ENCODE measurements at places on chromosomes 3 and 15.

DNA sequence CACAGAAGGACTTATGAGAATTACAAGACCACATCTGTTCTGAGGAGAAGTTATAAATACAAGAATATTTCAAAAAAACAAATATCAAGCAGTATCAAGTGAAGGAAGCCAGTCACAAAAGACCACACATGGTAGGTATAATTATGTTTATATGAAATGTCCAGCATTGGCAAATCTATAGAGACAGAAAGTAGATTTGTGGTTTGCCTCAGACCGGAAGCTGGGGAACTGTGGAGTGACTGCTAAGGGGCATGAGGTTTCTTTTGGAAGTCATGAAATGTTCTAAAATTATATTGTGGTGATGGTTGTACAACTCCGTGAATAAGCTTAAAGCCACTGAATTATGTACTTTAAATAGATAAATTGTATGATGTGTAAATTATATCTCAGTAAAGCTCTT is 136.9 kb downstream of the FRMD5 start:
- no peak for DNase-seq

DNA sequence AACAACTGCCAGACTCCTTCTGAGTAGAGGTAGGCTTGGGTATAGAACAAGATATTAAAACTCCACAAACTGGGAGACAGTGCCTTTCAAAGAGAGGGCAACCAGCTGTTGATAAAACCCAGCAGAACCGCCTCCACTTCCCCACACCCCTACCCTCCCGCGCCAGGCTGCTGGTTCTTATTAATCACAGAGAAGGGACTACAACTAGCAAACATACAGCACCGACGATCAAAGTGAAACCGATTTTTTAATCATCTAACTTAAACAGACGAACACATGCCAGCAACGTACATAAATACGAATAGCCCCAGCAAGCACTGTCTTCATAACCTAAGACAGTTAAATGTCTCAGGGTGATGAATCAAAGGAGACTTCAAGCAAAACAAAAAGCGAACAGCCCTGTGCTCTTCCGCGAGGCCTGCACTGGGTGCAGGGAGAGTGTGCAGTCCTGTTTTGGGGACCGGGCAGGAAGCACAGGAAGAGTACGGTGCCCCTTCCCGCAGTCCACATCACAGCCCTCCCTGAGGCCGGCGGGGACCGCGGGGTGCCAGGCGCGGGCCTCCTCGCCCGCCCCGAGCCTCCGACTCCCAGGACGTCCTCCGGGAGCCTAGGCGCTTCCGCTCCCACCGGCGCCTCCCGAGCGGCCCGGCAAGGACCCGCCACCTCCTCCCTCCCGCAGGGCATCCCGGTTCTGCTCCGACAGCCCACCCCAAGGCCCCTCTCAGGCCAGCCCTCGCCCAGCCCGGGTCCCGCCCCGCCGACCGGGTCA is 75.1 kb upstream of the VGLL4 start:
- no peak for DNase-seq

DNA sequence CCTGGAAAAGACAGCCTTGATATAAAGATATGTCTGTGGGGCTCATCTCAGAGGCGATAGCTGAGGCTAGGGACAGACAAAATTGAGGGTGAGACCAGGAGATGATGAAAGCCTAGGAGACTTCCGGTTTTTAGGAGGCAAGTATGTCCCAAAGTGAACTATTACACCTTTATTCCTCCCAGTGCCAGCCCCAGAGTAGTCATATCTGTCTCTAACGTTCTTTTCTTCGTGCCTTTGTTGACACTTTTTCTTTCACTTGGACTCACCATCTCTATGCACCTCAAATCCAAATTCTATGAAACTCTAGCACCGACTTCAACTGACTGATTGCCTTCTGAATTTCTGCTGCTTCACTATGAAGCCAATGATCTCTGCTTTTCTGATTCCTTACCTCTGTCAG is 93.8 kb upstream of the RASGRP1 start:
- no peak for DNase-seq

DNA sequence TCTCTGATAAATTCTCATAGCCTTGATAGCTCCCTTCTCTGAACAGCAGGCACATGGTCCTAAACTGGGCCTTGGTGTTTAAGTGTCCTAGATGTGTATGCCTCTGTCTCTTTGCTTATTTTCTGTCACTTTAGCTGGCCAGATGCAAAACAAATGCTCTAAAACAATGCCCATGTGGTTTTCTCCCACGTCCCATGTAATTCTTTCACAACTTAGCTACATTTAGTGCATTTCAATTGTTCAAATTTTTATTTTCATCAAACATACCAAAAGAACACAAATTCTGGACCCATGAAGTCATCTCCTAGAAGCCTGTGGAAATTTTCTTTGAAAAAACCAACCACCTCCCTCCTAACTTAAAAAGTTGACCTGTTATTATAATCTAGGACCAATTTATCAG is 491.3 kb upstream of the AGTR1 start:
- no peak for DNase-seq

- no peak for DNase-seq
Measured at GRCh38 chr3:181615666-181616065, 96.1 kb upstream of the SOX2 start.

DNA sequence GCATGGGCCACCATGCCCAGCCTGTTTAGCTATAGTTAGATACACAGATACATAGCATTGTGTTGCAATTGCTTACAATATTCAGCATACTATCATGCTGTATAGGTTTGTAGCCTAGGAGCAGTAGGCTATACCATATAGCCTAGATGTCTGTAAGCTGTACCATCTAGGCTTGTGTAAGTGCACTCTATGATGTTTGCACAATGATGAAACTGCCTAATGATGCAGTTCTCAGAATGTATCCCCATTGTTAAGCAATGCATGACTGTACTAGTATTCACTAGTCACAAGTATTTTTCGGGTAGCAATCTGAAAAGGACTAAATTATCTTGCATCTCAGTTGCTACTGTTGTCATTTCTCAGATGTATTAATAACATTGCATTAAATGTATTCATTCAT is 16.0 kb downstream of the PIGB start:
- no peak for DNase-seq

GRCh38 chr15:52546031-52546751 is 17.5 kb upstream of the MYO5A start:
- DNase-seq: no peak

GRCh38 chr15:54312528-54312927 is 334.3 kb downstream of the UNC13C start:
- no peak for DNase-seq

GRCh38 chr3:185527364-185527763 is 25.0 kb downstream of the LIPH start:
- no peak for DNase-seq

DNA sequence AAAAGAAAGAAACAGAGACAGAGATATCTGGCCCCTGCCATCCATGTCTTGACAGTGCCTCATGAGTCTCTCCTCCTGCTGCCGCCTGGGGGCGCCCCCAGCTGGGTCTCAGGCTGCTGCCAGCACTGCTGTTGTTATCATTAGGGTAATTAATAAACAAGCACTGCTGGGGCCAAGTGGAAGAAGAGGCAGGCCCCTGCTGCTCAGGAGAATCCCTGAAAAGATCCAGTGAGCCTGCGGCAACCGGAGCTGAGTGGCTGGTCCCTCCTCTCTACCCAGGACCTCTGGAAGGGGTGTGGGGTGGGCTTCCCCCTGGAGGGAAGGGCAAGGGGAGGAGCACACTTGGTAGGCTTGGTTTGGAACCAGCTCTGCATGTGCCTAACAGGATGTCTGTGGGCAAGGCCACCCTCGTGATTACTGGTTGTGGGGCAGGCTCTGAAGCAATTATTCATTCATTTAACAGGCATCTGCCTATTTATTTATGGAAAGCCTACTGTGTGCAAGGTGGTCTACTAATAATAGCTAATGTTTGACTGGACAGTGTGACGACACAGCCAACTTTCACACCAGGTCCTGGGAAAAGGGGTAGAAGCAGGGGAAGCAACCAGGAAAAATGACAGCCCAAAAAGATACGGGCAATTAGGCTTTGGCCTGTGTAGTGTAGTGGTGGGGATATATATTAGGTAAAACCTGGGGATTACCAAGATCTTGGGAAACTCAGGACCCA is 1.2 kb upstream of the TYRO3 start:
- DNase-seq: peak; percentile 69

- no peak for DNase-seq
Measured at GRCh38 chr15:40937762-40938535, 8.8 kb downstream of the DLL4 start.

DNA sequence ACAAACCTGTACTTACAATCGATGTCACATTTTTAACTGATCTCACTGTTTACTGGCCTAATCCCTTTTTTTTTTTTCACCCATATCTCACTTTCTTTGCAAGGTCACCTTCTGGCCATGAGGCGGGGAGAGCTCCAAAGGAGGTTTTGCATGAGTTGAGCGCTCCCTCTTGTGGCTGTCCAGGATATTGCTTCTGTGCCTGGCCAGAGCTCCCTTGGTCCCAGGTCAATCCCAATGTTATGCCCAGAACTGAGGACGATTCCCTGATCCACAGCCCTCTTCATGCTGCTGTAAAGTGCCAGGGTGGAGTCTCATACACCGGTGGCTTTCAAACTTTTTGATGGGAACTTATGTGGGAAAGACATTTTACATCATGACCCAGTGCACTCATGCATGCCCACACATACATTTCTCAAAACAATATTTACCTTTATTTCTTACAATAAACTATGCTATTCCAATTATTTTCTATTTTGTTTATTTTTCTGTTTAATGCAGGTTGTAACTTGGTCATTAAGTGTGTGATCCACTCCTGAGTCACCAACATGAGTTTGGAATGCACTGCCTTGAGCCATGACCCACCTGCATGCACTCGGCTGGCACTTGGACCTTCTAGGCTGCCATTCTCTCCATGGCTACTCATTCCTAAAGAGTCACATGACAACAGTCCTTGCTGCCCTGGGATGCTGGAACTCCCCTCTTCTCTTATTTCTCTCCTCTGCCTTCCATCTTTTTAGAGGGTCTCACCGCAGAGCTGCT is 9.6 kb upstream of the SST start:
- DNase-seq: peak; percentile 63

DNA sequence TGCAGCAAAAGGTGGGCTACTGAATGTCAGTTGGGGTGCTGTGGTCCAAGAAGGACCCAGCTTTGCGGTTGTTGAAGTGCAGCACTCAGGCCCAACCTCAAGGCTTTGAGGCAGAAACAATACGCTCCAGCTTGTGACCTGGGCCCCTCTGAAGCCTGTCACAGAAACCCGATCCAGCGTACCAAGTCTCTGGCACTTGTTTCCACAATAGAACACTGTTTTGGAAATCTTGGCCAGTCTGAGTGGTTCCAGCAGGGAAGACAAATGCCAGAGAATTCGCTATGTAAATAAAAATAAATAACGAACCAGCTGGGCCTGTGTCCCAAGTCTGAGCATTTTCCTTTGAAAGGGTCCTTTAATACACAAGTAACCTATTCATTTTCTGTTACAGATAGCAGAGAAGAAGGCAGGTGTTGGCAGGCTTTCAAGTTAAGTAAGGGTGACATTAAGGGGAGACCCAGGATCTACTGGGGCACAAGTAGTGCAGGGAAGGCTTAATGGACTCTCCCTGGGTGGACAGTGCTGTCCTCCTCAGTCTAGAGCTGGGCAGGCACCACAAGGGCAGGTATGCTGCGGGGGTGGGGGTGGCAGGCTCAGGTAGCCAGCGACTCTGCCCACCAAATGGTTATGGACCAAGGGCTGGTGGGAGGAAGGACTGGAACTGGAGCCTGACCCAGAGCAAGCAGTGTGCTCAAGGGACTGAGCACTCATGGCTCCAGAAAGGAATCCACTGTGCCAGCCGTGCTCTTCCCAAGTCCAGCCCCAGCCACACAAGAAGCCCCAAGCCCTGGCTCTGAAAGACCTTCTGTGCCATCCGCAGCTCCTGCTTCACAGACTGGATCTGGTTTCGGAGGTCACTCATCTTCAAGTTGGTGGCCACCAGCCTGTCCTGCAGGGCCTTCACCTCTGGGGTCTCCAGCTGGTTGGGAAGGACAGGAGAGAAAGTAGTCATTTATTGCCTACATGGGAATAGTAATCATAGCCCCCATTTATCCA is 26.3 kb downstream of the CCDC13 start:
- DNase-seq: no peak

DNA sequence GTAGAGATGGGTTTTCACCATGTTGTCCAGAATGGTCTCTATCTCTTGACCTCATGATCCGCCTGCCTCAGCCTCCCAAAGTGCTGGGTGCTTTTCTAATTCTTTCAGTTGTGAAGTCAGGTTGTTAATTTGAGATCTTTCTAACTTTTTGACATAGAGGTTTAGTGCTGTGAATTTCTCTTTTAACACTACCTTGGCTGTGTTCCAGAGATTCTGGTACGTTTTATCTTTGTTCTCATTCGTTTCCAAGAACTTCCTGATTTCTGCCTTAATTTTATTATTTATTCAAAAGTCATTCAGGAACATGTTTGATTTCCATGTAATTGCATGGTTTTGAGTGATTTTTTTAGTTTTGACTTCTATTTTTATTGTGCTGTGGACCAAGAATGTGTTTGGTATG is 63.5 kb upstream of the CCDC54 start:
- no peak for DNase-seq

DNA sequence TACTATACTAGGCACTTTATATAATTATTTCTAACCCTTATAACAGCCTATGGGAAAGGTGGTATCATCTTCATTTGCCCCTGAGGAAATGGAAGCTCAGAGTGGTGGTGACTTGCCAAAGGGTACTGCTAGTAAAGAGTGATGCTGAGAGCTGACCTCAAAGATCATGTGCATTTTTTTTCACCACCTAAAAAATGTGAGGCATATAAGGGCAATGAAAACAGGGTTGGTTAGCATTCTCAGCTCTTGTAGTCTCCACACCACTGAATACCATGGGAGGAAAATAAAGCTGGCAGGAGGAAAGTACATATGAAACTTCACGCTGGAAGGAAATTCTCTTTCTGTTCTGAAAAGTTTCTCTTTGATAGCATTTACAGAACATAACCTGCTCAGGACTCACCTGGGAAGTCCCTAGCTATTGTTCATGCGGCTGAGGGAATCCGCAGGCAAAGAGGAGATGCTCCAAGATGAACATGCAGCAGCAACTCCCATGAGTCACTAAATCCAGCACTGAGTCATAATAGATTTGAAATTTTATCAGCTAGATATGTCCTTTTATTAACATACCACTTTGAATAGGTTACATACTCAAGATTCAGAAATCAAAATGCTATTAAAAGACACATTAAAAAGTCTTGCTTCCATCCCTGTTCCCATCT is 17.3 kb downstream of the FAIM start:
- DNase-seq: no peak

DNA sequence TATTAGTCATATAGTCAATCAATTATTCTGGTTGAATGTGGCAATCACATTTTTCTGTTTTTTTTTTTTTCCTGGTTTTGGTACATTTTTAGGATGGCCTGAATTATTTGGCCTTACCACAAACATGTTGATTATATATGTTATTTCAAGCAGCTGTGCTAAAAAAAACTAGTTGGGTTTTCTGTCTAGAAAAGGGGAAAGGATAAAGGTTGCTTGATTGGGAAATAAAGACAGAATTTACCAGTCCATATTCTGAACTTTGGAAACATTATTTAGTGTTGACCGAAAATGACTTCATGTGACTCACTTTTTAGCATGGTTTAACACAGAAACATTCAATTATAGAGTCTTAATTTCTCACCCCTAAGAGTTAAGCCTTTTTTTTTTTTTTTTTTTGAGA is 8.1 kb downstream of the MORF4L1 start:
- no peak for DNase-seq

- DNase-seq: no peak
Measured at GRCh38 chr3:31859245-31859644, 121.8 kb downstream of the OSBPL10 start.
